ENCODE measurements at places on chromosomes 11 and 22.

DNA sequence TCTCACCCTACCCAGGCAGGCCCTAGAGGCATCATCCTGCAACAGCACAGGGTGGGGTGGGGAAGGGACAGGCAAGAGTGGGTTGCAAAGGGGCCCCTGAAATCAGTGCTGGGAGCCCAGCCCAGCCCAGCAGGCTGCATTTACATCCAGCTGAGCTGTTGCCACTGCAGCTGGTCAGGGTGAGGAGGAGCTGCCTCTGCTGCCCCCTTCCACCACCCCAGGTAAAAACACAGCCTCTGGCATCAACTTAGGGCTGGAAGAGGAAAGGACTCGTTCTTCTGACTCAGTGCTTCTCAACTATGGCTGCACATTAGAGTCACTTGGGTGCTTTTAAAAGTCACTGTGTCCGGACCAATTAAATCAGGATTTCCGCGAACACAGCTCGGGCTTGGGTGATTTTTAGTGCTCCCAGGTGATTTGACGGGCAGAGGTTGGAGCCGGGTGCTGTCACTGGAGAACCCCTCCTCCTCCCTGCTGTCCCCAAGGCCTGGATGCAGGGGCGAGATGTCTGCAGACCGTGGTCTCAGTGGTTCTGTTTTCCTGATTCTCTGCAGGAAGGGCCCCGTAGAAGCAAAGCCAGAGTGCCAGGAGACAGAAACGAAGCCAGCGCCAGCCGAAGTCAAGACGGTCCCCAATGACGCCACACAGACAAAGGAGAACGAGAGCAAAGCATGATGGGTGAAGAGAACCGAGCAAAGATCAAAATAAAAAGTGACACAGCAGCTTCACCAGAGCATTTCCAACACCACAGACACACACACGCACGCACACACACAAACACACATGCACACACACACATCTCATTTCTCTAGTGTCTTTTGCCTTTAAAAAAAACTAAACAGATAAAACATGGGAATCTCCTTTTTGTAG lies 39.4 kb upstream of the TTC12 start:
- DNase-seq, result no peak

DNA sequence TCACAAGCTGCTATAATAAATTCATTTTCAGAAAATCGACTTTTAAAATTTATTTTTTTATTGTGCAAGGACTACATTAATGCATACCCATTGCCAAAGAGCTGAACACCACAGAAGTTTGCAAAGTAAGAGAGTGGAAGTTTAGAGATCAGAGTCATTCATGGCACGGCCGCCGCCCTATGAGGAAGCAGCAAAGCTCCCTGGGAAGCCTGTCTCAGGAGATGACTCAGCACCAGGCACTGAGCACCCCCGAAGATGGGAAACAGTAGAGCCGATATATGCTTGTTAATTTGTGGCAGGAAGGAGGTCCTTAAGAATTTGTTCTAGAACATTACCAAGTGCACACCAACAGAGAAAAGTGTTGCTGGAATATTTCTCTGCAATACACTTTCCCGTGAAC lies 693.7 kb downstream of the OPCML start:
- no peak for DNase-seq

GRCh38 chr11:105641433-105641832 lies 31.6 kb downstream of the GRIA4 start:
- no peak for DNase-seq

GRCh38 chr22:33426451-33426850 lies 368.3 kb upstream of the SYN3 start:
- DNase-seq, result no peak

DNA sequence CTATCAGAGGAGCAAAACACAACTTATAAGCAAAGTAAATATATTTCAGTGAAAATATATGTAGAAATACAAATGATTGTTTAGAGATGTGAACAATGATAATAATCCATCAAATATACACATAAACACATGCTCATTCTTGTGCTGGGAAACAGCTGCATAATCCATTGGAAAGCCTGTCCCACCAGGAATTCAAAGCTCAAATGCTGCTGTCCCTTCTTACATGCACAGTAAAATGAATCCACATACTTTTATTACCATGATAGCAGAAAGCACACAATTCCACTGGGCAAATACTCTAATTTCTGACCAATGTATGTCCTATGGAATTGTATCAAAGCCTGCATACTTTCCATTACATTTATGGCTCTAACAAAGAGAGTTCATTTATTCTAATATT lies 44.5 kb downstream of the SOX6 start:
- no peak for DNase-seq

GRCh38 chr11:128852327-128853023 lies 14.6 kb downstream of the KCNJ1 start:
- DNase-seq, result no peak

GRCh38 chr11:35324981-35325380 lies 94.4 kb downstream of the SLC1A2 start:
- DNase-seq, result no peak

DNA sequence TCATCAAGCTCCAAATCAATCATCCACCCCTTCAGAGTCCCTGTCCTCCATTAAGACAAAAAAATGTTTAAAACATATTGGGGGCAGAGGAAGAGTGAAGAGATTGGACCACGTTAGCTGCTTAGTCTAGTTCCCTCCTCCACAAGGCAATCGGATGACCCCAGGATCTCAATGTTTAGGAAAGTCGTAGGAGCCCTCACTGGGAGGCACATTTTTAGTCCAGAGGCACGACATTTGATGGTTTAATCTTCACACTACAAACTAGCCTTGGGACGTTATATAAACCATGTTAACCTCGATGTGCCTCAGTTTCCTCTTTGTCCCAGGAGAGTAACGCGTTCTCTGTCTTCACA lies 588 bp upstream of the FAT3 start:
- DNase-seq, result no peak

GRCh38 chr11:86101493-86101892 lies 32.6 kb upstream of the PICALM start:
- no peak for DNase-seq

- peak; percentile 23 for DNase-seq
These were observed 13.8 kb upstream of the SLC39A13 start for GRCh38 chr11:47394322-47395222.

- no peak for DNase-seq
These were observed 585 bp downstream of the ARHGEF12 start for GRCh38 chr11:120336641-120337354.

DNA sequence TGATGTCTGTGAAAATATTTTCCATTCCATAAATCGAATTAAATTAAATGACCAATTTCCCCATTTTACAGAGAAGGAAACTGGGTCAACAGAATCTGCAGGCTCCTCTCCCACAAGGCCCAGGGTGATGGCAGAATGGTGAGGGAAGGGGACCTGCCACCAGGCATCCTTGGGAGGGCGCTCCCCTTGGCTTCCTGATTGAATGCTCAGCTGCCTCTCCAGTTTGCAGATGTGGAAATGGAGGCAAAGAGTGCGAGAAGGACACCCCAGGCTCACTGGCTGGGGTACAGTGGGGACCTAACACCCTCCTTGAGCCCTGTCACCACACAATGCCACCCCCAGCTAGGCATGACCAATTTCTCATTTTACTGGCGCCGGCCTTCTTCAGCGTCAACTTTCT lies 28.5 kb upstream of the CSNK1E start:
- no peak for DNase-seq

- no peak for DNase-seq
These were observed 44.4 kb downstream of the INSC start for GRCh38 chr11:15159085-15159484.

Measured in activated CD4-positive, CD25-positive, alpha-beta regulatory T cell treated with anti-CD3 and anti-CD28 coated beads, Interleukin-2, amount 50 U/mL, for 16 hours (primary cell).